GM23338 (cell line): ENCODE measurements at places on chromosomes 6 and 20. TPM values are rescaled to one million over a fixed set of nuclear protein-coding genes. Genes with fewer than 3 reads are reported as not detected.

DNA sequence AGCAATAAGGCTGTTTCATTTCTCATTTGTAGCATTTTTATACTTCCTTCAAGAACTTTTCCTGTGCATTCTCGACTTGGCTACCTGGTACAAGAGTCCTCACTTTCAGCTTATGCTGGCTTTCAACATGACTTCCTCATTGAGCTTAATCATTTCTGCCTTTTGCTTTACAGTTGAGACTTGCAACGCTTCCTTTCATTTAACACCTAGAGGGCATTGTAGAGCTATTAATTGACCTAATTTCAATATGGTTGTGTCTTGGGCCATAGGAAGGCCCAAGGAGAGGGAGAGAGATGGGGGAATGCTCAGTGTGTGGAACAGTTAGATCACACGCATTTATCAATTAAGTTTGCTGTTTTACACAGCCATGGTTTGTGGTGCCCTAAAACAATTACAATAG lies 37.2 kb downstream of the SLC22A2 start:
- DNase-seq, result peak; percentile 75
- peaks cover 36% of the 10 kb centered on the region for H3K4me1 ChIP-seq

- H3K27me3 ChIP-seq, result no peaks in the 10 kb centered on the region
- no peak overlapping the region for H3K4me3 ChIP-seq
- peaks cover 9% of the 10 kb centered on the region; the same call in 1 of the 2 replicates for H3K4me1 ChIP-seq
These were observed 111.3 kb downstream of the TNFAIP3 start for GRCh38 chr6:137978252-137978896.

DNA sequence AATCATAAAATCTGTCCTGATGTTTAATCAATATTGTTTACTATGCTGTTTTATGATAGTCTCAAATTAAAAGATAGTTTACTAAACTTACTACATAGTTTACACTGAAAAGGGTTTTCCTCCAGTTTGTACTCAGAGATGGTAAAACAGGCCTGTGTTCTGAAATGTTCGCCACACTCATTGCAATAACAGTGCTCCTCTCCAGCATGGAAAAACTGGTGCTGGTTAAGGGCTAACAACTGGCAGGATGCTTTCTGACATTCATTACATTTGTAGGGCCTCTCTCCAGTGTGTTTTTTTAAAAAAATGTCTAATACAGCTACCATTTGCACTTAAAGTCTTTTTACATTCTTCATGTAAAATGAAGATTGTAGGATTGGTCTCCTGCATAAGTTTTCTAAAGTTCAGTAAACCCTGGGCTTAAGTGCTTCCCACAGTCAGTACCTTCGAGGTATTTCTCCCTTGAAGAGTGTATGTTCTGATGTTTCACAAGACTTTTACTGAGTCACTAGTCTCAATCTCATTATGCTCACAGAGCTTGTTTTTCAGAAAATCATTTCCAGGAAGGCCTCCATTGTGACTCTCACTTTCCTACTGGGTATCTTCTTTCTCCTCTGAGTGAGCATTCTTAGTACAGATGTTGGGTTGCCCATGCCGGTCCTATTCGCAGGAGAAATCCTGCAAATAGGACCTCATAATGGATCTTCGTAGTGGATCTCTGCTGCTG lies 8.7 kb upstream of the ZSCAN12 start:
- no peak overlapping the region for H3K4me3 ChIP-seq
- no peak overlapping the region for H3K27ac ChIP-seq
- no peaks in the 10 kb centered on the region for H3K36me3 ChIP-seq

DNA sequence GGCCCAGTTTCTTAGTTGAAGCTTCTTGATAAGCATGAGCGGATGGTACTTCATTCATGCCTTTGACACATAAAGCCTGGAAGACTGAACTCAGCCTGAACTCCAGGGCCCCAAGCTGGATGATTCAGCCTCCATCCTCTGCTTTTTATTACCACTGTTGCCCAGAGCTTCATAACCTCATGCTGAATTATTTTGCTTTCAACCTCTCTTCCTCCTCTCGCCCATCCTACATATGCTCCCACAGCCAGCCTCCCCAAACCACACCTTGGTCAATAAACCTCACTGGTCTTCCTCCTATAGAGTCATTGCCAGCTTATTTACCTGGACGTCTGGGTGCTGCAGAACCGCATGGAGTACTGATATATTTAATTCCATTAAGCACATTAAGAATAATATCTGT lies 59.4 kb downstream of the SLC35B3 start:
- no peaks in the 10 kb centered on the region; the same call in 1 of the 2 replicates for H3K4me1 ChIP-seq

DNA sequence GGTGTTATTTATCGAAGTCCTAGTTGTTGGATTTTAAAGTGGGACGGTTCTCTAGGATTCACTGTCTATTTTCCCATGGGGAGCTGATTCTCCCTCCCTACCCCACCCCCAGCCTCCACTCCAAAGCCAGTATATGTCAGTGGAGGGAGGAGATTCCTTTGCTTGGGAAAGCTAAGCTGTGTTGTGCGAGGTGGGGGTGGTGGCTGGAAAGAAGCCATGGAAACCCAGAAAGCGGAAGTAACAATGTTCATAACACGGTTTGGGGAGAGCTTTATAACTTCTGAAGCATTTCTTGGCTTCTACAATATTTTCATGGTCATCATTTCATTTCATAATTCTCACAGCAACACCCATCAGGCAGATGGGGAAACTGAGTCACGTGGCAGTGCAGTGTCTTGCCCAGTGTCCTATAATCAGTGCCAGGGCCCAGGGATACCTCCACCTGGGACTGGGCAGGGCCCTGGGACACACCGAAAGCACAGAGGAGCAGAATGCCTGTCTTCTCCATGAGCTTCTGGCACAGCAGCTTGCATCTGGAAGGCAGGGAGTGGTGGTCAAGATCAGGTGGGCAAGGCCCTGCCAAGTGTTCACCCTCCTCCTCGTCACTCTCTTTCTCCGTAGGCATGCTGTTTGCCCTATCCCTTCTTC lies 4.5 kb downstream of the SUN5 start:
- H3K4me3 ChIP-seq, result no peak overlapping the region
- H3K36me3 ChIP-seq, result no peaks in the 10 kb centered on the region
- H3K27ac ChIP-seq, result no peak overlapping the region
- no peaks in the 10 kb centered on the region for H3K27me3 ChIP-seq
- no peaks in the 10 kb centered on the region for H3K4me1 ChIP-seq
- DNase-seq, result no peak

GRCh38 chr6:155377061-155377460 lies 62.8 kb upstream of the TFB1M start:
- no peaks in the 10 kb centered on the region for H3K4me1 ChIP-seq
- H3K4me3 ChIP-seq, result no peak overlapping the region

- H3K4me3 ChIP-seq, result no peak overlapping the region
- no peak overlapping the region for H3K27ac ChIP-seq
- DNase-seq, result no peak
- H3K4me1 ChIP-seq, result peaks cover 19% of the 10 kb centered on the region
These were observed 16.8 kb upstream of the BICRAL start for GRCh38 chr6:42764911-42765648.

DNA sequence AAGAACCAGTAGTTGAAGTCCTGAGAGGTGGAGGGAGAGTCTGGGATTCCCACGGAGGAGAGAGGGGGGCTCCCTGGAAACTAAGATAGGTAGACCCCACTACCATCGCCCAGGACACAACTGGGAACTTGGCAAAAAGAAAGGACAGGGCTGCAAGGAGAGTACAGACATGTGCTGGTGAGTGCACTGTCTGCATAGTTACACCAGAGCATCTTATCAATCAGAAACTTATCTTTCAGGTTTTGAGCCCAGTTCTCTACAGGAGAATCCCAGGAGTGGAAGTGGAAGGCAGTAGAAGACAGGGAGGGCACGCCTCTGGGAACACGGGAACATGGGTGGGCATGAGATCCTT lies 12.2 kb downstream of the NFKBIL1 start:
- H3K4me1 ChIP-seq, result peaks cover 3% of the 10 kb centered on the region; the same call in 1 of the 2 replicates
- H3K27me3 ChIP-seq, result no peaks in the 10 kb centered on the region
- H3K36me3 ChIP-seq, result no peaks in the 10 kb centered on the region
- H3K4me3 ChIP-seq, result no peak overlapping the region
- no peak overlapping the region for H3K27ac ChIP-seq
- no peak for DNase-seq

DNA sequence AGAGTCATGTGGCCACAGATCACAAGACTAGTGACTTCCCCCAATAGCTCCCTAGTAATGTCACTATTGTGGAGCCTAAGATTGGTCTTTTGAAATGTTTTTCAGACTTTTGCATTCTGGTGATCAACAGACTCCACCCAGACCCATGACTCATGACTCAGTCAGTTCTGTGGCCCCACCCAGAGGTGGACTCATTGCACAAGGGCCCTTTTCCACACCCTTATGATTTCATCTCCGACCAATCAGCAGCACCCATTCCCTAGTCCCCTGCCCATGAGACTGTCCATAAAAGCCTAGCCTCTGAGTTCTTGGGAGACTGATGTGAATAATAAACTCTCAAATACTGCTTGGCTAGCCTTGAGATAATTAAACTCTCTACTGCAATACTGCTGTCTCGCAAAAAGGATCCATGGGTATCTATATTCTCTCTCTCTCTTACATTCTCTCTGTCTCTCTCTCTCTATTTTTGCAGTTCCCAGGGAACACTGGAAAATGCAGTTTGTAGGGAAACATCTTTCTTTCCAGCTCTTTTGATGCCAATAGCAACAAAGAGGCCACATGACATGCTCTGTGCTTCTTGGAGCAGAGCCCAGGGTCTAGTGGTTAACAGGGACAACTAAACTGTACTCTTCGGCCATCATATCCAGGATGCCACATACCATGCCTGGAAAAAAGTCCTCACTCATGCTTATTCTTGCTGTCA lies 71.3 kb upstream of the IYD start:
- H3K36me3 ChIP-seq, result no peaks in the 10 kb centered on the region; the same call in 1 of the 2 replicates
- H3K4me1 ChIP-seq, result no peaks in the 10 kb centered on the region
- H3K27me3 ChIP-seq, result no peaks in the 10 kb centered on the region
- H3K27ac ChIP-seq, result no peak overlapping the region
- no peak overlapping the region for H3K4me3 ChIP-seq

GRCh38 chr6:64146094-64146493 lies 510.5 kb downstream of the PHF3 start:
- no peak for DNase-seq
- no peaks in the 10 kb centered on the region for H3K4me1 ChIP-seq
- no peaks in the 10 kb centered on the region for H3K36me3 ChIP-seq
- H3K27me3 ChIP-seq, result no peaks in the 10 kb centered on the region

- H3K4me3 ChIP-seq, result no peak overlapping the region
These were observed 98.4 kb downstream of the MRPL14 start for GRCh38 chr6:44028789-44029310.

GRCh38 chr20:58536289-58536688 lies 21.1 kb upstream of the APCDD1L start:
- H3K4me3 ChIP-seq, result no peak overlapping the region
- H3K36me3 ChIP-seq, result 0 out of 2 replicates have a peak, but pooled peaks cover 7% of the 10 kb centered on the region

DNA sequence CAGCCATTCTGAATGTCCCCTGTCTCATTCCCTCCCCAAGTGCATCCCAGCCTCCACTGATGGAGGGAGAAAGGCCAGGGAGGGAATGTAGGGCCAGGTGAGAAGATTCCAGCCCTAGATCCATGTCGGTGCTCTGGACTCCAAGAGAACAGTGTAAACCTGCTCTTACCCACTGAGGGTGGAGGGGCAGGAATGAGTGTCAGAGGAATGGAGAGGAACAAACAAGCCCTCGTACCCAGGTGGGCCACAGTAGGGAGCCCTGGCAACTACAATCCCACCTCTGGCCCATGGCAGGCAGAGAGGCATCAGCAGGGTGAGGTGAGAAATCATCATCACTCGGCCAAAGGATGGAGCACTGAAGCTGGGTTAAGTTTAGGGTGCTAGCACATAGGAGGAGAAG lies 54.6 kb downstream of the STAU1 start:
- H3K27me3 ChIP-seq, result no peaks in the 10 kb centered on the region
- H3K36me3 ChIP-seq, result peaks cover 23% of the 10 kb centered on the region; the same call in 1 of the 2 replicates
- peak; percentile 7 for DNase-seq
- peaks cover 3% of the 10 kb centered on the region; the same call in 1 of the 2 replicates for H3K4me1 ChIP-seq

DNA sequence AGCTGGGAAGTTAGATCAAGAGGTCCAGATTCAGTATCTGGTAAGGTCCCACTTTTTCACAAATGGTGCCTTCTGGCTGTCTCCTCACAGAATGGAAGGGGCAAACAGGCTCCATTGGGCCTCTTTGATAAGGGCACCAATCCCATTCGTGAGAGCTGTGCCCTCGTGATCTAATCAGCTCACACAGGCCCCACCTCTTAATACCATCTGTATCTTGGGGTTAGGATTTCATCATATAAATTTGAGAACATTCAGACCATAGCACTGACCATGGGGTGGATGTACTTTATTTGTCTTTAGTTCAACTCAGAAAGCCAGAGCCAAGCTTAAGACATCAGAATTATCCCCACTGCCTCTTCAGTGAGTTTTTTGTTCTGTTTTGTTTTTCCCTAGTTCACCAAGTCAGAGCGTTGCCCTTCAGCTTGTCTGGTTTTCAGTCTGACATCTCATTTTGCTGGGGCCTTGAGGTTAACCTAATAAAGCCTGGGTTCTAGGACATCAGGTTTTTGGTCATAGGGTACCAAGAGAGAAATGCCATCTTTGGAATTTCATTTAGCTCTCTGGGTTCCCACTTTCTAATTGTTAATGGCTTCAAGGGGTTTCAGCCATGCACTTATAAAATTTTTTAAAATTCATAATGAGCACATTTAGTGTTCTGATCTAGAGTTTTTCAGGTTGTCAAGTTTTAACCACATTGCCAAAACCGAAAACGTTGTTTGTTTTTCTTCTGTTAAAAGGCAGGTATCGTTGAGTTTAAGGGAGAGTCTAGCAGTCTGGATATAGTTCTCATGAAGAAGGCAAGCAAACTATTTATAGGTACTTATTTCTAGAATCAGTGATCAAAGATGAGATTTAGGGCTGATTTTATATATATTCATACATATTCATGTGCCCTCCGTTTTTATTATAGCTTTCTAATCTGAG lies 19.0 kb downstream of the SENP6 start:
- peaks cover 8% of the 10 kb centered on the region; the same call in 1 of the 2 replicates for H3K36me3 ChIP-seq
- H3K4me1 ChIP-seq, result 0 out of 2 replicates have a peak, but pooled peaks cover 6% of the 10 kb centered on the region
- no peak overlapping the region for H3K4me3 ChIP-seq
- 0 out of 2 replicates have a peak overlapping the region, but pooled peaks have one; percentile 51 for H3K27ac ChIP-seq
- no peaks in the 10 kb centered on the region for H3K27me3 ChIP-seq

TCF21 gene
- 0.08 and 0.17 TPM in 2 replicates for total RNA-seq

SYNCRIP gene
- total RNA-seq, result 163 and 169 TPM in 2 replicates

RAET1G gene
- total RNA-seq, result not detected in 2 replicates

MYB gene
- total RNA-seq, result 7.9 and 10.4 TPM in 2 replicates

PRL gene
- not detected in 2 replicates for total RNA-seq

PDE7B gene
- 0.07 TPM in 1 of 2 replicates, not detected in the other for total RNA-seq

XKR7 gene
- 3.0 and 3.9 TPM in 2 replicates for total RNA-seq

TTK gene
- 78.5 and 79.6 TPM in 2 replicates for total RNA-seq
